Muscle of back (tissue), 13 donors: ENCODE measurements at places on chromosomes 13 and 19.
A peak's percentile ranks its signal among the peaks of the same experiment; 100 is the strongest.

DNA sequence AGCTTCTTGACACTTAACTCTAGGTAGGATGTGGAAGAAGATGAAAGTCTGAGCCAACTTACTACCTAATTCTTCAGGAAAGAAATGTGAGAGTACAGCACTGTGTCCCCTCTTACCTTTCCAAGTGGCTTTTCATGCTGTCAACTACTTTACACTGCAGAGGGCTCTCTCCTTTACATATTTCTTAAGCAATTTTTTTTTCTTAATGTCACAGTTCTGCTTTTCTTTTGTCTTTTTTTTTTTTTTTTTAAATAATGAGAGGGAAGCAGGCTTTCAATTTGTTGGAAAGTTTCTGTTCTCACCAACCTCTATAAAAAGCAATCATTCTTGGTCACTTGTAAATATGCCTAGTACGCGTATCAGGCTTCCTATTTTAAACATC is 212.7 kb upstream of the MIR17HG start:
- no peak for DNase-seq

DNA sequence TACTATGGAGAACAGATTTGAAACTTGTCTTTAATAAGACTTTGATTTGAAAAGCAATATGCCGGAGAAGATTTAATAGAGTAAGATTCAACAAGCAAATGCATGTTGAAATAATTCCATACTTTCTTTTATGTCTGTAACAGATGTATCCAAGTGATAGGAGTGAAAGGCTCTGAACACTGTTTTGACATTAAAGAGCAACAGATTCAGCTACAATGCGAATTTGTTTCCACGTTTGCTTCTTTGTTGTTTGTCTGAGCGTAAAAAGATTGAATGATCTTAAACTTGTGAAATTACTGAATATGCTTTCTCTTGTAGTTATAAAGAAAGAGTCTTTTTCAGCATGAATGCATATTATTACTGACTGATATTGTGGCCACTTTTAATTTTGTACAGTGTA is 2612.9 kb downstream of the PCDH9 start:
- no peak for DNase-seq

GRCh38 chr13:107407074-107407473 is 808.3 kb downstream of the LIG4 start:
- no peak for DNase-seq

GRCh38 chr13:97015661-97016350 is 21.5 kb upstream of the OXGR1 start:
- no peak for DNase-seq

DNA sequence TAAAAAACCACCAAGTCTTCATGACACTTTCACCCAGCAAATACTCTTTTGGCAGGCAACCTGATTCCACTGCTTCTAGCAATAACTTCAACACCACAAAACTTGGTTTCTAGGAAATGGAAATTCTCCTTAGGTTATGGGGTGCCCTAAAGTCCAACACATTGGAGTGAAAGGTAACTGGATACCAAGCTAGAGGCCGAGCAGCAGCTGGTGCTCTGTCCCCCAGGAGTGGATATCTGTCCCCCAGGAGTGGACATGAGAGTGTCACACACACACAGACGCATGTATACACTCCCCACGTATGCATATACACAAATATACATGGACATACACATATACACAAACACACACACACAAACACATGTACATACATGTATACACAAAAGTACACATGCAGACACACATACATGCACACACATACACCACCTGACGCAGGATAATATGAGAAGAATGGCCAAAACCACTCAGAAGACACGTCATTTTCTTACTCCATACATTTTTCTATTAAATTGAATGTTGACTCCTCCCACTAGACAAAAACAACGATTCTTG is 50.8 kb downstream of the RFX2 start:
- no peak for DNase-seq

GRCh38 chr13:27634231-27634630 is 12.5 kb downstream of the POLR1D start:
- no peak for DNase-seq

GRCh38 chr13:76820759-76821158 is 65.4 kb downstream of the KCTD12 start:
- DNase-seq, result peak; percentile 85

- DNase-seq, result peak; percentile 28
Observed at GRCh38 chr19:3243819-3244700, 19.6 kb downstream of the CELF5 start.

GRCh38 chr13:108212886-108213285 is 2.5 kb downstream of the LIG4 start:
- no peak for DNase-seq

DNA sequence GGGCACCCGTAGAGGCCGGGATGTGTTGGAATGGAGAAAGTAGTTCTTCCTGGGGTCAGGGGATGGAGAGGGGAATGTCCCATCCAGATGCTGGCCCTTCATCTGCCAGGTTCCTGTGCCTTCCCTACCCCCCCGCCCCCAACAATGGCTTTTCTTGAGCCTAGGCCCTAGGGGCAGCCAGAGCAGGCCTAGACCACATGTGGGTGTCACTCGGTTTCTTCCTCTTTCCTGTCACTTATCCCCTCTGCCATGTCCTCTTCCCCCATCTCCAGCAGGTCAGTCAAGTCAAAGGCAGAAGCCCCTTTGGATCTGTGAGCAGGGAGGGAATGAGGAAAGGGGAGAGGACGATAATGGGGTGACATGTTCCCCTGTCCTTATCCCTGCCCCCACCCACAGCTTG is 36.4 kb downstream of the LYL1 start:
- no peak for DNase-seq
